ENCODE measurements at places on chromosomes 16 and 17.

- DNase-seq: no peak
Observed at GRCh38 chr16:54554581-54554980, 268.0 kb upstream of the IRX3 start.

- DNase-seq: no peak
Observed at GRCh38 chr16:72191551-72191950, 19.6 kb upstream of the PMFBP1 start.

GRCh38 chr17:40533896-40534295 lies 31.4 kb downstream of the CCR7 start:
- no peak for DNase-seq

- DNase-seq: no peak
Observed at GRCh38 chr16:400061-400591, 1.6 kb upstream of the DECR2 start.

DNA sequence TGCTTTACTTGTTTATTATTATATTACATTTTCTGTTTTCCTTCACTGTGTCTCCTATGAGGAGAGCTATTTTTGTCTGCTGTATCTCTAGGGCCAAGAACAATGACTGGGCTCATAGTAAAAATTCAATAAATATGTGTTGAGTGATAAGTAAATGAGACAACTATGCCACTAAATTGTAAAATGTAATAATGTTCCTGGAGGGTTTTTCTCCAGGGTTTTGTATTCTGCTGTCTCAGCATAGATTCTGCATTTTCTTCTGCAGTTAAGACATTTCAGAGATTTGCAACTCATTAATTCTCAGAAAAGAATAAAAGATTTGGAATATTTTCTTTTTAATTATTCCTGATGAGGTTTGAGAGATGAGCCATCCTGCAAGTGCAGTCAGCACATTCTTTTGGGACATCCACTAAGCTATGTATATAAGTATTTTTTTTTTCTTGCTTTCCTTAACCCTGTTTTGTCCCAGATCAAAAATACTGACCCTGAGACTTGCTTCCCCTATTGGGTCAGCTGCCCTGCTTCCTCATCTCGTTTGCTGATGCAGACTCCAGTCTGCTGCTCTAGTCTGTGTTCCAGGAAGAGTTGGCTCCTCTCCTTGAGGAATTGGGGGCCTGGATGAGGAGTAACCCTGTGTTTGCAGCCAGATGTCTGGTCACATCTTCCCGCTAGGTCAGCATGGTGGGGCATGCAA lies 122.9 kb downstream of the ABCA8 start:
- DNase-seq: no peak

GRCh38 chr16:30070490-30070889 lies 4.9 kb downstream of the ALDOA start:
- DNase-seq: no peak

DNA sequence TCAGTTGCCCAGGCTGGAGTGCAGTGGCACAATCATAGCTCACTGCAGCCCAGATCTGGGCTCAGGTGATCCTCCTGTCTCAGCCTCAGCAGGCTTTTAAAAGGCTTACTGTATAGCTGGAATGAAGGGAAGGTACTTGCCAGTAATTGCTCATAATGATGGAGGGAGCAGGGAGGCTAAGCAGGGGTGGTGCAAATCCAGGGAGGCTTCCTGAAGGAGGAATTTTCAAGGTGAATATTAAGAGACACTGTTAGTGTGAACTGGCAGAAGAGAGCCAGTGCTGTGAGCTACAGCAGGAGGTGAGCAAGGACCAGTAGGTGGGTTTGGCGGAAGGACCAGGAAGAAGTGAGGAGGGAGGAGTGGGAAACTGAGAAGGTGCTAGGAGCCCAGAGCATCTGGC lies 24.7 kb downstream of the CRHR1 start:
- DNase-seq: no peak

GRCh38 chr17:61398721-61399130 lies 917 bp upstream of the TBX2 start:
- no peak for DNase-seq

DNA sequence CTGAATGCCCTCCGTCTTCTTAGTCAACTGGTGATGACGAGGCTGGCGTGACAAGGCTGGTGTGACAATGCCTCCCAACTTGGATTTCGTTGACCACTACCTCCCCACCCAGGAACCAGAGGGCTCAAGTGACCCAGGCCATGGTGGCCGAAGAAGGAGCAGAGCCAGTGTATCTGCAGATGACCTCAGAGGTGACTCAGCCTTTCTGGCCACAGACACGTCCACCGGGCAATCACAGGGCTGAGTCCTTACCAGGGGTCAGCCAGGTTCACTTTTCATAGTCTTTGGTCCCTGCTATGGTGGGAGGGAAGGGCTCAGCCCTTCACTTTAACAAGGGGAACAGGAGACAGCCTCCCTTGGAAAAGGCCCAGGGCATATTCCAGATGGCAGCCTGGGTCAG lies 116.3 kb downstream of the MAF start:
- DNase-seq: no peak

- peak; percentile 66 for DNase-seq
Observed at GRCh38 chr16:70778901-70779309, 22.1 kb downstream of the VAC14 start.

DNA sequence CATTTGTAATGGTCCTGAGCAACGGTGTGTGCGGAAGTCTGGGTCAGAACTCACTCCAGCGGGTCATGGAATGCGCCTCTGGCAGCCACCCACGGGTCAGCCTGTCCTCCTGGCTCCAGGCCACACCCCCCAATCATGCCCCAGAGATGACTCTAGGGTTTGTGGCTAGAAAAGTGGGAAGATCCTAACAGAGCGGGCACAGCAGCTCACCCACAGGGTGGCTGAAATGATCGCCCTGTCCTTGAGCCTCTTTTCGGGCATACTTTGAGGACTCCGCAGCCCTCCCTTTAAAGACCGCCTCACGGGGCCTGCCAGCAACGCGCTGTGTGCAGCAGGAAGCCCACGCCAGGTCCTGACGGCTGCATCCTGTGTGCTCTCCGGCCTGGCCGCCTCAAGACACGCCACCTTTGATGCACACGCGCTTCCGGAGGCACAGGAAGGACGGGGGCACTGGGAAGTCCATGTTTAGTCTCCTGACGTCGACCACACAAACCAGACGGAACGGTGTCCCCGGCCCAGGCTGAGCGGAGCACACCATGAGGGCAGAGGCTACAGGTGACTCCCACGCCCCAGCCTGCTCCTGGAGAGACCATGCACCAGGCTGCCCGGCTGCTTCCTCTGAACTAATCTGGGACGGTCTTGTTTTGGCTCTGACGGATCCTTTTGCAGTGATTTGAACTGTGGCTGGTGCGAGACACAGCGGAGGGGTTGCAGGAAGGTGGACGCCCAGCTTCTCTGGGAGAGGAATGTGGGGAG lies 92.9 kb downstream of the TBC1D16 start:
- no peak for DNase-seq
